ENCODE measurements at places on chromosomes 12 and 14. TPM values are rescaled to one million over a fixed set of nuclear protein-coding genes. Genes with fewer than 3 reads are reported as not detected.

DNA sequence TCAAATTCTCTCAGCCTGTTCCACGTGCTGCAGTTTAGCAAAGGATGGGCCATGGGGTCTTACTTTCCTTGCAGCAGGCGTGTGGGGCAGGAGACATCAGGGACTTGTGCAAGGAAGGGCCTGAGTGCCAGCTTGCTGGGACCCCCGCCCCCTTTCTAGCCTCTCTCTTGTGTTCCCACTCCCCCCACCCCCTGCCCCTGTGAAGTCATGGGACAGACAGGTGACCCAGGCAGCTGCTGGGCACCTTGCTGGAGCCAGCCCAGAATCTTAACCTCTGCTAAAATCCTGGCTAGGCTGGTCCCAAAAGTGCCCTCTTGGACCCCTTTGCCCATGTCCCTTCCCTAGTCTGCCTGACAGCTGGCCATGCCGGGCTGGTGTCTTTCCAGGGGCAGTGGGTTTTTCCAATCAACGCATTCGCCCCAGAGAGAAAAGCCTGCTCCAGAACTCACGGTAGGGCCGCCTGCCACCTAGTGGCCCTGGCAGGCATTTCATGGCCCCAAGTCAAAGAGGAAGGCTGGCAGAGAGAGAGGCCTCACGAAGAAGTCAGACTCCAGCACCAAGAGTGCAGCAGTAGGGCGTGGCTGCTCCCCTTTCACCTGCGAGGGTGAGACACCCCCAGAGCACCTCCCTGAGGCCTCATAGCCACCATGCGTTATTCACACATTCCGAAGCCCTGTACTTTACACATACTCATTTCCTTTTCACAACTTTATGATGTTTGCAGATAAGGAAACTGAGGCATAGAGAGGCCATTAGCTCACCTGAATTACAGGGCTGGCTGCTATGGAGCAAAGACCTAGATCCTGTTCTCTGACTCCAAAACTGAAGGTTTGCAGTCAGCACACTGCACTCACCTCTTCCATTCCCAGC, 67.4 kb downstream of the LGMN start:
- DNase-seq = peak; percentile 59

GRCh38 chr14:44767646-44768173, 194.0 kb downstream of the KLHL28 start:
- DNase-seq = no peak

DNA sequence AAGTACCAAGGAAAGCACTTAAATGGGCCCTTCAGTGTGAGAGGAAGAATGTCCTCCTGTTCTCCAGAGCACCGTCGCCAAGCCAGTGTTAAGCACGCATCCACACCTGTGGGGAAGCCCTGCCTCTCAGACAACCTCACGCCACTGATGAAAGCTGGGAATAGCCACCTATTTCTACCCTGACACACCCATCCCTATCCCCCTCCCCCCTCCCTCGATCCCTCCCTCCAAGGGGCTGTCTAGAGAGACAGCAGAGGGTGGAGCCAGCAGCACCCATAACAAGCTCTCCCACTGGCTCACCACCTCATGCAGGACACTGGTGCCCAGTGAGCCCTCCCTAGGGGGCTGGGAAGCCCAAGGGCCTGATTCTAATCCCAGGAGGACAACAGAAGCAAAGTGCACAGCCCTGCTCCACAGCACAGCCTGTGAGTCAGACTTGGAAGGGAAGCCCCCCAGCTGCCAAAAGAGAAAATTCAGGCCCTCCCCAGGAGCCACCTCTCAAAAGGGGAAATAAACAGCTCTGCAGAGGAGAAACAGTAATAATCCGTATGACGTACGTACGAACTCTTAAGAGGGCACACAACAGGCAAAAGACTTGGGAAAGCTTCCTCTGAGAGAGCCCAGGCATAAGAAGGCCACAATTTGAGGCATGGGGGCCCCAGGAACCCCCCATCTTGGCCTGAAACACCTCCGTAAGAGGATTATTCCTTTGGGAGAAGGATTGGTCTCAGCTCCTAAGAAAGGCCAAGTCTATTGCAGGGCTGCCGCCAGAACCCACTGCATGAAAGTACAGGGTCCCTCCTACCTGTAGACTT, 7.8 kb downstream of the PITPNM2 start:
- DNase-seq = peak; percentile 49

Gene WIF1
- 0.23 TPM for total RNA-seq

Gene CELA1
- not detected for total RNA-seq

DNA sequence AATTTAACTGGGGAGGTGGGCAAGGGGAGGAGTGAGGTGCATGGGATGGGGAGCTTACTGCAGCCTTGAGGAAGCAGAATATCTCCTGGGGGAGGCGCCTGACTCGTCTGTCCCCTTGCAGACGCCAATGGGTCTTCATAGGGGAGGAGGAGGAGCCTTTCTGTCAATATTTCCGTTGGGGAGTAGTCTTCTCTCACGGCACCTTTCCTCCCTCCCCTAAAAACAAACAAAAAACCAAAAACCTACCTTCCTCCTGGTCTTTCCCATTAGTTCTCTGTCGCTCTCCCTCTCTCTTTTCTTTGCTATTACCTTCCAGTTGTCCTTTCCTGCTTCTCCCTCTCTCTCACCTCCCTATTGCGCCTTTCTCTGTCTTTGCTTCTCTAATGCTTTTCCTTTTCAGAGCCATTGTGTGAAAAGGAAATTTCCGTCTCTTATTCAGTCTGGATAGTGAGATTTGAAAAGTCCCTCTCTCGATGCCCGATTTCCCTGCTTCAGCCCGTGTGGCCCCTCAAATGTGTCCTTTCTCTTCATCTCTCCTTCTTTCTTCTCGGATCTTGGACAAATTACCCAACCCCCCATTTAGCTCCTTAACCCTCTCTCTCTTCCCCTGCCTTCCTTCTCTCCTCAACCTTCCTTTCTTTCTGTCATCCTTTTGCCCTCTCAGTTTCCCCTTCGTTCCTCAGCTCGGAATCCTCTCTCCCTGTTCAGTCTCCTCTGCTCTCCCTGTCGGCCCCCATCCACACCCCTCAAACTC, 5.9 kb downstream of the GPR84 start:
- no peak for DNase-seq

Gene WSCD2
- not detected for total RNA-seq

- DNase-seq = no peak
These were observed 41.5 kb upstream of the ANKS1B start for GRCh38 chr12:100026241-100026640.

DNA sequence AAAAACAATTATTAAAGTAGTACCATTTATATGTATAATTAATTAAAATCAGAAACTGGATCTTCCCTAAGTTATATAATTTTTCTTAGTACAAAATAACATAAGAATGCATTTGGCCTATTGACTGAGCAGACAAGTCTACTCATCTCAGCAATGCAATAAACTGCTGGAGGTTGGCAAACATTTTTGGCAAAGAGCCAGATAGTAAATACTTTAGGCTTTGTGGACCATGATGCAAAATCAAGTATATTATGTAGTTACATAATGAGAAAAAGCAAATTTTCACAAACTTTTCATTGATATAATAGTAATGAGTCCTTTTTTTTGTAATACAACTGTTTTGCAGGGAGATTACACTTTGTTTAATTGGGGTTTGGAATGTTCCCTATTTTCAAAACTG, 30.9 kb downstream of the ERGIC2 start:
- DNase-seq = peak; percentile 44

- DNase-seq = no peak
These were observed 133.3 kb downstream of the MON2 start for GRCh38 chr12:62599854-62600437.

- no peak for DNase-seq
These were observed 105.7 kb downstream of the CRADD start for GRCh38 chr12:93782853-93783252.

GRCh38 chr14:50036211-50036610, 80.2 kb downstream of the VCPKMT start:
- DNase-seq = no peak

Data from MG63 (cell line).